Iris pigment epithelial cell (primary cell): ENCODE measurements at places on chromosomes 6 and 20.

DNA sequence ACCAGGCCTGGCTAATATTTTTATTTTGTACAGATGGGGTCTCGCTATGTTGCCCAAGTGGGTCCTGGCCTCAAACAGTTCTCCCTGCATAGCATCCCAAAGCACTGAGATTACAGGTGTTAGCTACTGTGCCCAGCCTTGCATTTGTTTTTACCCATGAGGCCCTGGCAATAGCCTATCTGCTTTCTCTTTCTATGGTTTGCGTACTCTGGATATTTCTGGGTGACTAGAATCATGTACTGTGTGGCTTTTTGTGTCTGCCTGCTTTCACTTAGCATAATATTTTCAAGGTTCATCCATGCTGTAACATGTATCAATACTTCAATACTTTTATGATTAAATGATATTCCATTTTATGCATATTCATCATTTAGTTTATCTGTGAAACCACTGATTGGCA is 451.7 kb downstream of the GRIK2 start:
- DNase-seq: no peak

- DNase-seq: peak; percentile 81
Observed at GRCh38 chr6:80163754-80164187, 57.3 kb downstream of the BCKDHB start.

GRCh38 chr20:17611540-17612286 is 41.8 kb downstream of the DSTN start:
- DNase-seq: peak; percentile 38

- DNase-seq: no peak
Observed at GRCh38 chr6:121764493-121764892, 329.0 kb downstream of the GJA1 start.

- no peak for DNase-seq
Observed at GRCh38 chr6:147195510-147195909, 8.7 kb upstream of the STXBP5 start.

GRCh38 chr6:90184334-90185298 is 112.0 kb downstream of the BACH2 start:
- DNase-seq: peak; percentile 81

DNA sequence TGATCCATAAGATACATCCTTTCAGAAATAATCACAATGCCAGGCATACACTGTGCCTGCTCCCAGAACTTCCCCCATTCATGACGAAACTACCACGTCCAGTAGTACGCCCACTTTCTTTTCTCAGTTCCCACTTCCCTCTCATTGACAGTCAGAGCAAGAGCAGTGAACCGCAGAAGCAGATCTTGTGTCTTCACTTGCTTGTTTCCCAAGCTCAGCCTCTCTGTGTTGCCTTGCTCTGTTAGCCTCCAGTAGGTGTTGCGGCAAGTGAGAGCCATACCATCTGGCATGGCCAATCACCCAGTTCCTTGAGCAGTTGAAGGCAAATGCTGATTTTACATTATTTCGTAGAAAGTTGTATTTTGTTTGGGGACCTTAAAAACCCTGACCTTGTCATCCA is 11.7 kb downstream of the UST start:
- DNase-seq: no peak
